ENCODE measurements at places on chromosomes 6 and 20.

DNA sequence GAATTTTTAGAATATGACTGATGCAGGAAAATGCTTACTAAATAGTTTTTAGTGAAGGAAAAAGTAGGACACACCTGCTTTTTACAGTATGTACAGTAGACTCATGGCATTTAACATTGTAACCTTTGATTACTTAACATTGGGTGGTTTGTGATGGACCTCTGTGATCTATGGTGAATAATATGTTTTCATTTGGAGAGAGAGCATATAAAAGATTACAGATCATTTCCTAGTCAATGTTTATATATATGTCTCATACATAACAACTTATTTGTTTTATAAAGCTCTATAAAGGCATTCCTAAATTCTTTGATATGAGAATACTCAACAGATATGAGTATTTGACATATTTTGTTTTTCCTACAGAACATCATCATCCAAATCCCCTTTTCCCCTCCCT lies 129.3 kb upstream of the PDE7B start:
- no peak for DNase-seq

GRCh38 chr20:50911030-50911429 lies 20.2 kb downstream of the ADNP start:
- DNase-seq: no peak

- DNase-seq: no peak
Observed at GRCh38 chr6:9252799-9253198, 817.5 kb upstream of the SLC35B3 start.

DNA sequence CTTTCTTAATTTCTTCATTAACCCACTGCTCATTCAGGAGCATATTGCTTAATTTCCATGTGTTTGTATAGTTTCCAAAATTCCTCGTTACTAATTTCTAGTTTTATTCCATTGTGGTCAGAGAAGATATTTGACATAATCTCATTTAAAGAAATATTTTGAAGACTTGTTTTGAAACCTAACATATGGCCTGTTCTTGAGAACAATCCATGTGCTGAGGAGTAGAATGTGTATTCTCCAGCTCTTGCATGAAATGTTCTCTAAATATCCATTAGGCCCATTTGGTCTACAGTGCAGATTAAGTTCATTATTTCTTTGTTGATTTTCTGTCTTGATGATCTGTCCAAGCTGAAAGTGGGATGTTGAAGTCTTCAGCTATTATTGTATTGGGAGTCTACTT lies 251.7 kb downstream of the ALDH8A1 start:
- no peak for DNase-seq

DNA sequence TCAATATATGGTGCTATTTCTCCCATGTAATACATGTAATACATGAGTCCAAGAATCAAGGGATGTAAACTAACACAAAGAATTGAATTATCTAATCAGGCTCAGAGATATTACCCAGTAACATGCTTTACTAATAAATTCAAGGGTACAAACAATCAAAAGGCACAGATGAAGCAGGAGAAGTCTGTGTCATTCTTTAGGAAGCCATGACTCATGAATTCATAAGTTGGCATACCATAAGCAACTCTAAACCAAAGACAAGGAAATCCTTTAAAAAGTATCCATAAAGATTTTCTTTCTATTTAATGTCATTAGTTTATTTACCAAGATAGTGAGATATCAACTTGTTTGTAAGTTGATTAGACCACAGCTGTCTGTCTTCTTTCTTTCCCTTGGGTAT lies 446.0 kb upstream of the IMPG1 start:
- DNase-seq: no peak

All from activated CD8-positive, alpha-beta memory T cell treated with anti-CD3 and anti-CD28 coated beads, Interleukin-2, amount 10 ng/mL, durations not matched to agents 7 days and 5 days (primary cell).